ENCODE measurements at places on chromosomes 13 and 19.

GRCh38 chr13:39665763-39666162 lies 10.3 kb downstream of the COG6 start:
- no peak overlapping the region for H3K4me3 ChIP-seq
- H3K36me3 ChIP-seq, result peaks cover 2% of the 10 kb centered on the region
- no peak for DNase-seq
- H3K4me1 ChIP-seq, result no peaks in the 10 kb centered on the region

GRCh38 chr13:44972956-44973581 lies 16.2 kb downstream of the NUFIP1 start:
- DNase-seq, result no peak
- no peak overlapping the region for H3K4me3 ChIP-seq
- H3K27ac ChIP-seq, result no peak overlapping the region

DNA sequence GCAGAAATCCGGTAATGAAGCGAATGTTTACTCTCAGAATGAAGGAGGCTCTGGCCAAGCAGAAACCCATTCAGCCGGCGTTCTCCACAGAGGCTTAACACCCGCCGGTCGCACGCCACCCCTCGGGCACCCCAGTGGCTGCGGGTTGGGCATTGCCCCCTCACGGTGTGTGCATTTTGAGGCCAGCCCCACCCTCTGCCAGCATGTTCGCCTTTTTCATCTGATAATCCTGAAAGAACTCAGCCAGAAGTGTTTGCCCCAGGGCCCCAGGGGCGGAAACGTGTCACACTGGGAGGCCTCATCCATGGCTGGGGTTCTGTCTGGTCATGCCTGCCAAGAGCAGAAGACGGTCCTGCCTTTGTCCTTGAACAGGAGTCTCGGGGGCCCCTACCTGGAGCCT lies 34.2 kb downstream of the COMP start:
- H3K36me3 ChIP-seq, result peaks cover 3% of the 10 kb centered on the region
- no peaks in the 10 kb centered on the region for H3K4me1 ChIP-seq
- H3K27ac ChIP-seq, result no peak overlapping the region
- H3K27me3 ChIP-seq, result no peaks in the 10 kb centered on the region
- no peak for DNase-seq

DNA sequence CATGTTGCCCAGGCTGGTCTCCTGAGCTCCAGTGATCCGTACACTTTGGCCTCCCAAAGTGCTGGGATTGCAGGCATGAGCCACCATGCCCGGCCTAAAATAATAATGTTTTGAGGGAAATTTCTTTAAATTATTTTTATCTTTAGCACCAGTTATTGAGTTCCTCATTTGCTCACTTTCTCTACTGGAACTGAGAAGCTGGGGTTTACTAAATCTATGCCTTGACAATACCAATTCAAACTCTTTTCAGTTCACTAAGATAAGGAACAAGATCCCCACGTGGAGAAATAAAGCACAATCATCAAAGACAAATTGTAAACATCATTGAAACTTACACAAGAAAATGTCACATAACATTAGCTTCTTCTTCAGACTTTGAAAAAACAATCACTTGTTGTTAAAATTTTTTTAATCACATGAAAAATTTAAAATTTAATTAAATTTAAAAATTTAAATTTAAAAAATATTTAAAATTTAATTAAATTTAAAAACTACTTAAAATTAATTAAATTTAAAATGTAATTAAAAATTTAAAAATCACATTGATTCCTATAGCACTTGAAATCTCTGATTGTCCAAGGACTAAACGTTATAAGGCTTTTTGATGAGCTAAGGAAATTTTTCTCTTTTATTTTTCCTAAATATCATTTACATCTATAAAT lies 25.2 kb upstream of the XPO4 start:
- H3K27me3 ChIP-seq, result no peaks in the 10 kb centered on the region
- no peak overlapping the region for H3K27ac ChIP-seq
- no peaks in the 10 kb centered on the region for H3K4me1 ChIP-seq
- no peaks in the 10 kb centered on the region for H3K36me3 ChIP-seq
- no peak overlapping the region for H3K4me3 ChIP-seq

DNA sequence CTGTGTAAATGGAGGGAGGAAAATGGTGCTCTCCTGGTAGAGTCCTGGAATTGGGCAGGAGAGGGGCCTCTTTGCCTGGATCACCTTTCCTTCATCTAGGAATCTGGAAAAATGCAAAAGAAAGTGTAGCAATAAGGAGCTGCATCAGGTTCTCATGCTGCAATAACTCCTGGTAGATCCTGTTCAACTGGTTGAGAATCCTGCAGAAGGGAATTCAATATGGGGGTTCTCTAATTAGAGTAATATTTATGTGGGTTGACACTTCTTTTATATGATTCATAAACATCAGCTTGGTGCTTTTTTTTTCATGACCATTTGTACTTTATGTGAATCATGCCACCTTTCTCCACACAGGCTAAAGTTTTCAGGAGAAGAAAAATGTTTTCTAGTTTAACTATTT lies 9.5 kb upstream of the NUDT15 start:
- DNase-seq, result no peak
- H3K4me3 ChIP-seq, result no peak overlapping the region
- no peaks in the 10 kb centered on the region for H3K4me1 ChIP-seq
- no peak overlapping the region for H3K27ac ChIP-seq
- peaks cover 2% of the 10 kb centered on the region for H3K36me3 ChIP-seq

DNA sequence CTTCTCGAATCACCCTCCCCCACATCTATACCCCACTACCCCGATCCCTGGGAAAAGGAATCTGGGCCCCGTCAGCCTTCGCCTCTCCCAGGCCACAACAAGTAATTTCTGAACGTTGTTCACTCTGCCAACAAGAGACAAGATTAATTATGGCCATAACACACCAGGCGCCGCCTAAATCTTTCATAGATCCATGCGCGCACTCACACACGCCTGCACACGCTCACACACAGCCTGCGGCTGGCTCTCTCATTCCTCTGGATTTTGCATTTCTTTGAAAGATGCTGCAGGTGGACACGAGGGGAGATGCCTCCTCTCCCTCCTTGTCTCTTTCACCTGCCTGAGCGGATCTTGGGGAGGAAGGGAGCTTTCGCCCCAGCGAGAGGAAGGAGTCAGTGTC lies 17.1 kb downstream of the ZNRF4 start:
- H3K27ac ChIP-seq, result no peak overlapping the region
- no peaks in the 10 kb centered on the region for H3K36me3 ChIP-seq
- H3K27me3 ChIP-seq, result no peaks in the 10 kb centered on the region
- no peaks in the 10 kb centered on the region for H3K4me1 ChIP-seq

GRCh38 chr13:48402325-48402932 lies 10.5 kb downstream of the LPAR6 start:
- no peaks in the 10 kb centered on the region for H3K36me3 ChIP-seq
- no peak for DNase-seq
- H3K4me1 ChIP-seq, result no peaks in the 10 kb centered on the region
- H3K4me3 ChIP-seq, result no peak overlapping the region
- no peaks in the 10 kb centered on the region for H3K27me3 ChIP-seq
- H3K27ac ChIP-seq, result no peak overlapping the region

DNA sequence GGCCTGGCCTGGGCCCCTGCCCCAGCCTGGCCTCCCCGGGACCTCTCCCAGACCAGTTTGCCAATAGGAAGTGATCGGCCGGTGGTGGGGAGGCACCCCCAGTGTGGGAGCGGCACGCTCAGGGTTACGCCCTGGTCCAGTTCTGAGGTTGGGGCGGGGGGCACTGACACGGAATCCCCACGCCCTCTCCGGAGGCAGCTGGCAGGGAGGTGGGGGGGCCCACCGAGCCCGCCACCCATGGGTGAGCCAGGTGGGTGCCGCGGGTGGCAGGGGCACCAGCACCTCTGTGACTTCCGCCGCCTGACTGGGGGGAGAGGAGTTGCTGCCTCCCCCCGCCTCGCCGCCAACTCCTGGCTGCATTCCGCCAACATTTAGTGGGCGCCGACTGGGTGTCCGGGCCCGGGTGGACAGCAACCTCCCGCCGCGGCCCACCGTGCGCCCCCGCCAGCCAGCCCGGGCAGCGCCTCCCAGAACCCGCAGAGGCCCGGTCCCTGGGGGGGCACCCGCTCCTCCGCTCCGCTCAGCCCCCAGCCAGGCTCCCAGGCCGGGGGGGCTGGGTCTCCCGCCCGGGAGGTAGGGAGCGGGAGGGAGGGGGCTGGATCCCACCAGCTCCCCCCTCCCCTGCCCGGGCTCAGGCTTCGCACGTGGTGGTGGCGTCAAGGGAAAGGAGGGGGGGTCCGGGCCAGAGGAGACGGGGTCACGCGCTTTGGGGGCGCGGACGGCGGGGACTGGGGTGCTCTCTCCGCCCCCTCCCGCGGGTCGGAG lies 2.0 kb downstream of the ZBTB7A start:
- peaks cover 20% of the 10 kb centered on the region for H3K27me3 ChIP-seq
- peak overlapping the region; percentile 88 for H3K4me3 ChIP-seq
- DNase-seq, result no peak
- H3K4me1 ChIP-seq, result peaks cover 5% of the 10 kb centered on the region
- no peak overlapping the region for H3K27ac ChIP-seq

- H3K4me3 ChIP-seq, result no peak overlapping the region
- no peaks in the 10 kb centered on the region for H3K4me1 ChIP-seq
- no peaks in the 10 kb centered on the region for H3K36me3 ChIP-seq
- DNase-seq, result no peak
Observed at GRCh38 chr19:37012093-37012745, 66.0 kb upstream of the ZNF420 start.

- H3K27ac ChIP-seq, result no peak overlapping the region
- H3K4me3 ChIP-seq, result no peak overlapping the region
- no peak for DNase-seq
- no peaks in the 10 kb centered on the region for H3K36me3 ChIP-seq
- no peaks in the 10 kb centered on the region for H3K4me1 ChIP-seq
- H3K27me3 ChIP-seq, result no peaks in the 10 kb centered on the region
Observed at GRCh38 chr19:5470264-5470671, 15.1 kb downstream of the ZNRF4 start.

- H3K27me3 ChIP-seq, result no peaks in the 10 kb centered on the region
- no peaks in the 10 kb centered on the region for H3K36me3 ChIP-seq
- DNase-seq, result no peak
- H3K4me1 ChIP-seq, result peaks cover 1% of the 10 kb centered on the region
- no peak overlapping the region for H3K27ac ChIP-seq
- no peak overlapping the region for H3K4me3 ChIP-seq
Observed at GRCh38 chr13:92451060-92451459, 775.5 kb upstream of the GPC6 start.
